ENCODE measurements at places on chromosomes 5 and 9. TPM values are rescaled to one million over a fixed set of nuclear protein-coding genes. Genes with fewer than 3 reads are reported as not detected.

The CA9 gene
- total RNA-seq: not detected

- peak; percentile 31 for DNase-seq
These were observed 13.9 kb downstream of the MROH2B start for GRCh38 chr5:41057231-41057630.

DNA sequence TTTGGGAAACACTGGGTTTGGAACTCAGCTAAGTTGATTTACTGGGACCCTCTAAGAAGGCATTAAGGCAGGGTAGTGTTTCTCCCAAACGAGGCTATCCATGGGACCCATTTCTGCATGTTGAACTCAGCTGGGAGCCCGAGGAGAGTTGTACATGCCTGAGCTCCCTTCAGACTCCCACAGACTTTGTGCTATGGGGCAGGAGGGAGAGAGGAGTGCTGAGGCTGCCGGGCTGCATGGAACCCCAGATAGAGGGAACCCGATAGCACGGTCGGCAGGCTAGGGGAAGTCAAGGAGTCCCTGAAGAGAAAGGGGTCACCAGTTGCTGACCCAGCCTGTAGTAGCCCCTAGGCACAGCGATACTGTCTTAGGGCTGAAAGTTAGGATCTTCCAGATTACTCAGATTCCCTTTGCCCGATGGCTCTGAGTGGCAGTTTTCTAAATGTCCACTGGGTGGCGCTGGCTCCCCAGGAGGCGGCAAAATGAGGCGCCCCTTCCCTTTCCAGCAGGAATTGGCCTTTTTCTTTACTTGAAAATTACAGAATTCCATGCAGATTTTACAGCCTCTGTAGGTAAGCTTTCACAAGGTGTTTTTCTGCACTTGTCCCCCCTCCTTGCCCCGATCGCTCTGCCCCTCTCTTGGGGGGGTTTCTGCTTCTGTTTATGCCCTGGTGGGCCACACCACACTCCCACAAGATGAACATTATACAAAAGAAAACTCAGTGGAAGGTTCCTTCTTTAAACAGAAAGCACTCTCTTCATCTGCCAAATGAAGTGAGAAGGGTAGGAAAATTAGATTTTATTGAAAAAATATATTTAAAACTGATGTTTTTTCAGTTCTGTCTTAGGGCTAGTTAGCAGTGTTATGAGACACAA lies 17.8 kb downstream of the NANS start:
- DNase-seq: peak; percentile 79

DNA sequence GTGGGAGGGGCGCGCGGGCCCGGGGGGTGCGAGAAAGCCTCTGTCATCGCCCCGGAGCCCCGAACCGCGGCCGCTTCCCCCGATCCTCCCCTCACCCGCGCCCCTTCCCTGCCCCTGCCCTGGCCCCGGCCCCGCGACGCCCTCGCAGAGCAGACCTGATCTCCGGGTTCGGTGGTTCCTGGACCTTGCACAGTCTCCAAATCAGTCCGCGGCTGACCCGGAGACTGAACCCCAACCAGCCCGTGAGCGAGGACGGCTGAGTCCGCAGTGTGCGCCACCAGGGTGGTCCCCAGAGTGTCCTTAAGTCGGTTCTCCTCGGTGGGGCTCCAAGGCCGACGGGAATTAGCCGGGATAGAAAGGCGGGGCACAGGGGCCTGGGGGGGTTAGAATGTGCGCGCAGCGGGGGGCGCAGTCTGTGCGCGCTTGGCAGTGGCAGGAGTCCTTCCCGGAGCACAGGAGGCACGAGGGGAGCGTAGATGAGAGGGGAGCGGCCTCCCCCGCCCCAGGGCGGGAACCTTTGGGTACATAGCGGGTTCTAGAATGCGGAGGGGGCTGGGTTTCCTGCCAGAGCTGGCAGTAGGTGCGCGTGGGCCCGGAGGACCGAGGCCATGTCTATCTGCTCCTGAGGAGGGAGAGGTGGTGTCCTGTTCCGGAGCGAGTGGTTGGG lies 779 bp downstream of the PKN3 start:
- peak; percentile 42 for DNase-seq

- no peak for DNase-seq
These were observed 11.3 kb downstream of the C5orf63 start for GRCh38 chr5:127061956-127062355.

GRCh38 chr9:109940561-109940960 lies 160.6 kb downstream of the PALM2AKAP2 start:
- no peak for DNase-seq
